ENCODE measurements at places on chromosomes 5 and 9. TPM values are rescaled to one million over a fixed set of nuclear protein-coding genes. Genes with fewer than 3 reads are reported as not detected.

The KCNT1 gene
- not detected for total RNA-seq

- H3K27me3 ChIP-seq, result peaks cover 2% of the 10 kb centered on the region
- no peak overlapping the region for H3K27ac ChIP-seq
- DNase-seq, result no peak
- H3K4me1 ChIP-seq, result peaks cover 24% of the 10 kb centered on the region
- peaks cover 4% of the 10 kb centered on the region for H3K36me3 ChIP-seq
Observed at GRCh38 chr5:42570966-42571960, 148.0 kb downstream of the GHR start.

DNA sequence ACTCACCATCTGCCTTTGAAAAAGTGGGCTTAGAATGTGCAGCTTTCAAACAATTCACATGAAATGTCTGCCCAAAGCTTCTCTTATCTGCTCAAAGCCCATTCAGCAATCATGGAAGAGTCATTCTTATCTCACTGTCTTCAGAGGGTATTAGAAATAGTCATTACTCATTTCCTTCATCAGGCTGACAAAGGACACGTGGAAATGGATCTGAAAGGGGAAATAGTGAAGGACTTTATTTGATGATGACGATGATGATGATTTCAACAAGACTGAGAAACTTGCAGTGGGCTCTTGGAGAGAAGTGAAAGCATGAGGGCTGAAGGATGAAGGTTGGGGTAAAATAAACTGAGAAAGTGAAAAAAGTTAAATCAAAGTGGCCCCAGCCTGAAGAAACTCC is 194.3 kb downstream of the SMARCA2 start:
- no peaks in the 10 kb centered on the region for H3K27me3 ChIP-seq
- no peak overlapping the region for H3K27ac ChIP-seq
- H3K36me3 ChIP-seq, result no peaks in the 10 kb centered on the region
- DNase-seq, result no peak
- H3K4me3 ChIP-seq, result no peak overlapping the region

DNA sequence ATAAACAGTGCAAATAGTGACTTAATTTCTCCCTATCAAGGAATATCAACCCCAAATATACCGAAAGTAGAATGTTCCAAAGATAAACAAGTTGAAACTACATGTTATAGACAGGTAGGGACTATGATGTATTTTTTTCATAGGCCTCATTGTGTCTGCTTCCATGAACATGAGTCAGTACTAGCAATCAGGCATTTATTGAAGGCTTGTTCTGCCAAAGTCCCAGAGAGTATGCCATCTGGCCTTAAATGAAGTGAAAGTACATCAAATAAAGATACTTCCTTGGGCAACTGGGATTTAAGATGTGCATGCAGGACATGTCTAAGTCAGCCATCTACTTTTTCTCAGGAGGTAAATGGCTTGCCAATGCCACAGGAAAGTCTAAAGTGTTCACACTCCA is 6.5 kb downstream of the GHR start:
- H3K36me3 ChIP-seq, result peaks cover 1% of the 10 kb centered on the region
- peaks cover 5% of the 10 kb centered on the region for H3K27me3 ChIP-seq
- H3K27ac ChIP-seq, result no peak overlapping the region
- H3K4me3 ChIP-seq, result no peak overlapping the region
- no peak for DNase-seq
- H3K4me1 ChIP-seq, result peaks cover 9% of the 10 kb centered on the region

DNA sequence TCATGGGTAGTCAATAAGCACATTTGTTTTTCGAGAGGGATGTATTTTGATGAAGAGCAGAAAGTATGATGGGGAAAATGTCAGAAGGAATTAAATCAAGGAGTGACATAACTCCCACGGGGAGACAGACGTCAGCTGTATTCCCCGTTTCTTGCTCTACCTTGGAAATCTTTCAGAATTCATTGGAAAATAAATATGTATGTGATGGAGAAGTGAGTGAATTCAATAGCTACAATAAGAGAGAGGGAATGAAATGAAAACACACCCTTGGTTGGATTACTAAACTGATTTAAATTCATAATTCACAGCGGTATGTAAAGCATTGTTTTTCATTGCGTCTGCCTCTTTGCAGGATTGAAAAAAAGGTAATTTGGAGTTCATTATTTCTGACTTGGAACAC is 209.7 kb upstream of the KLF4 start:
- H3K4me3 ChIP-seq, result no peak overlapping the region
- H3K27me3 ChIP-seq, result peaks cover 11% of the 10 kb centered on the region
- DNase-seq, result no peak
- no peaks in the 10 kb centered on the region for H3K4me1 ChIP-seq
- no peaks in the 10 kb centered on the region for H3K36me3 ChIP-seq
- no peak overlapping the region for H3K27ac ChIP-seq

DNA sequence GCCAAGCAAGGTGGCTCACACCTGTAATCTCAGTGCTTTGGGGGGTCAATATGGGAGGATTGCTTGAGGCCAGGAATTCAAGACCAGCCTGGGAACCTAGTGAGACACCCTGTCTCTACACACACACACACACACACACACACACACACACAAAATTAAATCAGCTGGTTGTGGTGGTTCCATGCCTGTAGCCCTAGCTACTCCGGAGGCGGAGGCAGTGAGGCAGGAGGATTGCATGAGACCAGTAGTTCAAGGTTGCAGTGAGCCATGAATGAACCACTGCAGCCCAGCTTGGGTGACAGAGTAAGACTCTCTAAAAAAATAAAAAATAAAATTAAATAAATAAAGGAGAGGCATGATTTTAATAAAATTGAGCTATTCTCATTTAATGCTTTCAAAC is 13.1 kb downstream of the CEMIP2 start:
- H3K36me3 ChIP-seq, result no peaks in the 10 kb centered on the region
- DNase-seq, result no peak
- H3K27ac ChIP-seq, result no peak overlapping the region
- no peaks in the 10 kb centered on the region for H3K27me3 ChIP-seq

The PCDHAC2 gene
- 6.7 TPM for total RNA-seq

DNA sequence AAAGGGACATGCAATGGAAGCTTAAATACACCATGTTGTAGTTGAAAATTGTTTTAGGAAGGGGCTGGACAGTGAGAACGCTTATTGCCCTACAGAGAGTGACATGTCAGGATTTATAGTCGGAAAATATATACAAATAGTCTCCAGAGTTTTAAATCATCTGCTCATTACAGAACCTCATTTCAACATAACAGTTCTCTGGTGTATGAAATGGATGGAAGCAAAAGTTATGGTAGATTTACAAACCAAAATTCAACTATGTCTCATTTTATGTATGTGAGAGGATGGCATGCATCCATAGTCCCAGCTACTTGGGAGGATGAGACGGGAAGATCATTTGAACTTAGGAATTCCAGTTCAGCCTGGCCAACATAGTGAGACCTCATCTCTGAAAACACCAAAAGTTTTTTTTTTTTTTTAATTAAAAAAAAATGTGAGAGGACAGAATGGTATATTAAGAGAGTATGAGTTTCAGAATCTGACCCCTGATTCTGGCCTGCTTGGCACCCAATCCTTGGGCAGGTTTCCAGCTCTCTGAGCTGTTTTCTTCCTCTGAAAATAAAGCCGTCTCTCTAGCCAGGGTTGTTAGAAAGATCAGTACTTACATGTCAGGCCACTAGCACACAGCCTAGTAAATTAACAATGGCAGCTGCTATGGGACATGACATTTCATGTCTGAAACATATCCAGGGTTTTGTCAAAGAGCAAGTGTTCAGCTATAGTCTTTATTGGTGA is 40.1 kb downstream of the IQGAP2 start:
- DNase-seq, result no peak
- no peak overlapping the region for H3K4me3 ChIP-seq
- H3K27ac ChIP-seq, result no peak overlapping the region
- no peaks in the 10 kb centered on the region for H3K4me1 ChIP-seq
- H3K27me3 ChIP-seq, result no peaks in the 10 kb centered on the region

- H3K27me3 ChIP-seq, result no peaks in the 10 kb centered on the region
- no peaks in the 10 kb centered on the region for H3K4me1 ChIP-seq
- H3K4me3 ChIP-seq, result no peak overlapping the region
- H3K36me3 ChIP-seq, result no peaks in the 10 kb centered on the region
- no peak overlapping the region for H3K27ac ChIP-seq
Observed at GRCh38 chr5:94276048-94276447, 342.4 kb downstream of the KIAA0825 start.

- no peak overlapping the region for H3K4me3 ChIP-seq
- H3K27me3 ChIP-seq, result no peaks in the 10 kb centered on the region
- H3K4me1 ChIP-seq, result peaks cover 24% of the 10 kb centered on the region
Observed at GRCh38 chr9:98211260-98211659, 18.8 kb upstream of the CORO2A start.

- no peaks in the 10 kb centered on the region for H3K27me3 ChIP-seq
- no peak overlapping the region for H3K27ac ChIP-seq
- H3K36me3 ChIP-seq, result peaks cover 7% of the 10 kb centered on the region
- H3K4me3 ChIP-seq, result no peak overlapping the region
Observed at GRCh38 chr9:136397643-136398042, 2.3 kb downstream of the SNAPC4 start.

- no peak overlapping the region for H3K4me3 ChIP-seq
- H3K27me3 ChIP-seq, result peaks cover 29% of the 10 kb centered on the region
- no peaks in the 10 kb centered on the region for H3K36me3 ChIP-seq
- DNase-seq, result no peak
- no peak overlapping the region for H3K27ac ChIP-seq
- no peaks in the 10 kb centered on the region for H3K4me1 ChIP-seq
Observed at GRCh38 chr5:11394933-11395332, 509.3 kb downstream of the CTNND2 start.

DNA sequence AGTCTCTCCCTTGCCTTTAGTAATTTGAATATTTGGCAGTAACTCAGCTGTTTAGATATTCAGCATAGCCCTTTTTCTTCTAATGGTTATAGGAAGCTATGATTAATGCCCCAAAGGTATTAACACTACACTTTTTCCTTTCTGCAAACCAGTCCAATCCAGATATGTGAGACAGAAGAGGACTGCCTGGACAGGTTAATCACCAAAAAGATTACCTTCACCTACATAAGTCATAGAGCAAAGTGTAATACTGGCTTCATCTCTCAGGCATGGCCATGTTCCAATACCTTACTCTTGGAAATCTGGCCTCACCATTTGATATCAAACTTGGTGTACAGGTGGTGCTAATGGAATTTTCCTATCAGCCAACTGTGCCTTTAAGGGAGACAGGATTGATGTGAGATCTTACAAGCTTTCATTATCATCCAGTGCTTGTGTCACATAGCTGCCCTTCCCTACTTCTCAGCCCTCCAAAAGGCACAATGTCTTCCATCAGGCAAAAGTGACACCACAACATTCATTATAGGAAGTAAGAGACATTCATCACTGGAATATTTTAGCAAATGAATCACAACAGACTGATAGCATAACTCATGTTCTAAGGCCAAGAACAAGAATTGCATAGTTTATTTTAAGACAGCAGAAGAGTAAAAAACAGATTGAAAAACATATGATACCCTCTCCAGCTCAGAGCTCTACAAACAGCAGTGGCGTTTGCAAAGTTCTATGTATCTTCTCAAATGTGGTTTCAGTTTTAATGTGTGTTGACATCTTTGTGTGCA is 91.2 kb upstream of the PAM start:
- H3K4me1 ChIP-seq, result no peaks in the 10 kb centered on the region
- no peak overlapping the region for H3K27ac ChIP-seq
- no peaks in the 10 kb centered on the region for H3K27me3 ChIP-seq
- no peak for DNase-seq

GRCh38 chr5:83345423-83345822 is 126.1 kb upstream of the VCAN start:
- H3K27me3 ChIP-seq, result no peaks in the 10 kb centered on the region
- no peak overlapping the region for H3K4me3 ChIP-seq
- H3K36me3 ChIP-seq, result peaks cover 11% of the 10 kb centered on the region
- H3K27ac ChIP-seq, result no peak overlapping the region

DNA sequence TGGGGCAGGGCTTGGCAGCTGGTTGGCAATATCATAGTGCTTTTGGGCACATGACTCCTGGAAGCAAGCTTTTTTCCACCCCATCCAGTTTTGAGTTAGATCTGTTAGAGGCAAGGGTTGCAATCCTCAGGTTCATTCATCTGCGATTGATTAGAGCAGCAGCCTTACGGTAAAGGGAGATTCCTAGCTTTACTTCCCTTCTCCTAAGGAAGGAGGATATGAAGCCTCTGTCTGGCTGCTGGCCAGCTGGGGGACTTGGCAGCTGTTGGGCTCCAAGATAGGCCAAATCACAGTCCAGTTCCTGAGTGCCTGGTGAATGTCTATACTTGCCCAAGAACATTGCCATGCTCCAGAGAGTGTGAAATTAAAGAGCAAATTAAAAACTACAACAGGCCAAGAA is 113.4 kb upstream of the CCNH start:
- H3K36me3 ChIP-seq, result no peaks in the 10 kb centered on the region
- H3K4me3 ChIP-seq, result no peak overlapping the region
- no peak for DNase-seq
- H3K27me3 ChIP-seq, result peaks cover 5% of the 10 kb centered on the region

The IL31RA gene
- total RNA-seq, result 1.9 TPM

DNA sequence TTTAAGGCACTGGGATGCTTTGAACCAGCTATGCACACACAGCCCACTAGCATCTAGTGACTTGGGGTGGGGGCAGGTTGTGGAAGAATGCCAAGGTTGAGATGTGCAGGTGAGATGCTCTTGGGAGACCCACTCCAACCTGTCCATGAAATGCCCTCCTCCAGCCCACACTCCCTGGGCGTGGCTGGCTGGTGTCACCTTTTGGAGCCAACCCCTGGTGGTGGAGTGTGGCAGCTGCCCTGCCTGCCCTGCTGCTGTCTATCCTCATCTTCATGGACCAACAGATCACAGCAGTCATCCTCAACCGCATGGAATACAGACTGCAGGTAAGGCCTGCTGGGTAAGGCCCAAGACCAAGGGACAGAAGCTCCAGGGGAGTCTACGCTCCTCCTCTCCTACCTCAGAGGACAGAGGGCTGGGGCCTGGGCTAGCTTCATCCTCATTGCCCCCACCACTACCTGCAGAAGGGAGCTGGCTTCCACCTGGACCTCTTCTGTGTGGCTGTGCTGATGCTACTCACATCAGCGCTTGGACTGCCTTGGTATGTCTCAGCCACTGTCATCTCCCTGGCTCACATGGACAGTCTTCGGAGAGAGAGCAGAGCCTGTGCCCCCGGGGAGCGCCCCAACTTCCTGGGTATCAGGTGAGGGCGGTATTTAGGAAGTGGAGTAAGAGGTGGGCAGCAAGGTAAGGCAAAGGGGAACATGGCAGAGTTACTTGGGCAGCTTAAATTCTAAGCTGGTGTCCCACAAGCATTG is 7.4 kb downstream of the SLC4A9 start:
- H3K4me3 ChIP-seq, result no peak overlapping the region
- DNase-seq, result peak; percentile 64
- no peaks in the 10 kb centered on the region for H3K27me3 ChIP-seq

The IGIP gene
- 5.9 TPM for total RNA-seq

The DDX4 gene
- not detected for total RNA-seq

DNA sequence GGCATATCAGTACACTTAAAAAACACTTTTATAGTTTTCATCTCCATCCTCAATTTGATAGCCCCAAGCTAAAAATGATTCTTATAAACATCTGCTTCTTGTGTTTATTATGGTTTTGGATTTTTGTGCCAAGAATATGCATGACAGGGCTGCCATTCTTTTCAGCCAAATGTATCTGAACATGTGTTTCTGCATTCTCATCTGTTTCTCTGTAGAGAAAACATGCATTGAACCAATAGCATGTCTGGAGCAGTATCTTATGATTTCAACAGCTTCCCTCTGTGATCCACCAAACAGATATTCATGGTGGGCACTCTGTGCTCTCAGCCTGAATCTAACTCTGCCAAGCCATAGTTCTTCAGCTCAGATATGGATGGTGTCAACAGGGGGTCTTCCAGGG is 99.3 kb upstream of the ERCC6L2 start:
- H3K4me1 ChIP-seq, result peaks cover 38% of the 10 kb centered on the region
- no peak overlapping the region for H3K4me3 ChIP-seq
- DNase-seq, result no peak
